NCI-H524 (cell line): ENCODE measurements at places on chromosomes 6 and 20.

- DNase-seq: no peak
These were observed 69.8 kb downstream of the GINS1 start for GRCh38 chr20:25477014-25477882.

GRCh38 chr6:41405941-41406727, 70.7 kb downstream of the NCR2 start:
- peak; percentile 54 for DNase-seq

GRCh38 chr6:11500008-11500407, 37.5 kb upstream of the TMEM170B start:
- DNase-seq: no peak

GRCh38 chr6:7129360-7129759, 21.6 kb downstream of the RREB1 start:
- DNase-seq: no peak

- DNase-seq: no peak
These were observed 404.3 kb downstream of the EPM2A start for GRCh38 chr6:145331066-145331465.

GRCh38 chr6:82614518-82614917, 250.9 kb downstream of the TPBG start:
- no peak for DNase-seq

DNA sequence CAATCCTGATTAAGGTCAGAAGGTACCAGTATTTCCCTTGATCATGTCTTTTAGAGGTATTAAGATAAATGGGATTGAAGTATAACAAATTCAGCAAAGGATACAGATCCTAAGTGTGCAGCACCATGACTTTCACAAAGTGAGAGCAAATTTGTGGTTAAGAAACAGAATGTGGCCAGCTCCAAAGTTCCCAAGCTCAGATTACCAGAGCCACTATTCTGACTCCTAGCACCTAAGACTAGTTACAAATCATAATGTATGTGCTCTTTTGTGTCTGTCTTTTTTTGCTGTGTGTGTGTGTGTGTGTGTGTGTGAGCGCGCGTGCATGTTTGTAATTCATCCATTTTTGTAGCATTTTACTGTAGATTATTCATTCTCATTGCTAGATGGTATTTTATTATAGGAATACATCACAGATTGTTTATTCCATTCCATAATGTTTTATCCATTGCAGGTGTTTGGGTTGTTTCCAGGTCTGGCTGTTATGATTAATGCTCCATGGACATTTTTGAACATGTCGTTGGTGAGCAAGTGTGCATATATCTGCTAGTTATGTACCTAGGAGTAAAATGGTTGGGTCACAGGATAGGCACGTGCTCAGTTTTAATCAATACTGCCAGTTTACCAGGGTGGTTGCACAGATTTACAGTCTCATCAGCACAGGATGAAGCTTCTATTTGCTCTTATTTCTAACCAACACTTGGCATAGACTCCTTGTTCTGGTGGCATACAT, 314.0 kb upstream of the JAG1 start:
- DNase-seq: no peak

DNA sequence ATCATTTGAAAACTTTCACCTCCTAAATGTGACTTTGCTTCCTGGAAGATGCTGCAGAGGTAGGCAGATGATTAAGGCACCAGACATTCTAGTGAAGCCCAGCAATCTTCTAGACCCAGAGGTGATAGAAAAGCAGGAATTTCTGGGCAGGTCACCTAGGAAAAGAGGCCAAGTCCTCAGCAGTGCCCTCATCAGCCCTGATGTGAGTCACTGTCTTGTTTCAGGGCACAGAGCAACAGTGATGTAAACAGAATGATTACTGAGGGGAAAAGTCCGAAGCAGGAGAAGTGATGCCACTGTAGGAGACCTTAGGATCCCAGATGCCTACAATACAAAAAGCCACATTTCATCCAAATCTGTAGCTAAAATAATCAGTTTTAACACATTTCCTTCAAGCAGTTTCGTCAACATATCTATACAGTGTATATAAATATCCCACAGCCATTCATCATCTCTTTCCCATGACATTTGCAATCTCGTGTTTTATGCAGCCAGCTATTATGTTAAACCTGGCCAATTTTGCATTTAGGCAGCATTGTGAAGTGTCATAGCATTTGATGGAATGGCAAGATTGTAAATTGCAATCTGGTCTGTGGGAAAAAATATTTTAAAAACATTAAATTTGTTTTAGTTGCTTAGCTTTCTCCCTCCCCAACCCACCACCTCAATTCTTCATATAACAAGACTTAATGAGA, 401.2 kb upstream of the RNF217 start:
- DNase-seq: no peak

GRCh38 chr6:32148289-32149091, 3.2 kb downstream of the PRRT1 start:
- no peak for DNase-seq

DNA sequence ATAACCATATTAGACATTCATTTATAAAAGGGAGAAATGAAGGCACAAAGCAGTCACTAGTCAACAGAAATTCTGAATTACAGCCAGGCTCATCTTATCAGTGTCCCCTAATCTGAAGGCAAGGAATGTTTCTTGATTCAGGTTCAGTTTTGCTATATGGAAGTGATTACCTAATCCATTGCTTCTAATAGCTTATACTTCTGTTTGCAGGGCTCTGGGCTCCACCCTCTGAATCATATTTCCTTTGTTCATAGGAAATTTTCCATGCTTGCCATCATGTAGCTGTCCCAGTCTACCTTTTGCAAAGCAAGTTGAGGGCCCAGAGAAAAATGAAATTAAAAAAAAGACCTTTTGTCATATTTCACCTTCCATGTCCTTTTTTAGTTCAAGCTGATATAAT, 96.0 kb downstream of the LCA5 start:
- DNase-seq: no peak

DNA sequence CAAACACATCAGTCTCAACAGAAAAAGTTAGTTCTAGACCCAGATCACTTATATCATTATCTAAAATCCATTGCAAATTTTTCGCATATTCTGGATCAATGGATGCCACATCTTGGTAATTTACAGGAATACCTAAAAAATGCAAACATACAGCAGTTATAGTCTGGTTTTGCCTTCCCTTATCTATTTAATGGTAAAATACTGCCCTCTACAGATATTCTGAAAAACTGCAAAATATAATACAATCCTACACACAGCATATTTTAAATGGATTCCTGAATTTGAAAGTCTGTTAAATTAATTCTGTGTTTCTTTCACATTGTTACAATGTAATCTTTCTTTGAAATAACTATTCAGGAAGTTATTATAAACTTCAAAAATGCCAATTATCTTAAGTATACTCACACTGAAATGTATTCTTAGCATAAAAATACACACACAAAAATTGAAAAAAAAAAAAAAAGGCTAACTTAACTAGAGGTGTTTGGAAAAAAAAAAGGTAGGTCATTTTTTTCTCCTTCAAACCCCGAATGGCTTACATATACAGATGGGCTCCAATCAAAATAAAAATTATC, 88.4 kb downstream of the HACE1 start:
- no peak for DNase-seq

- peak; percentile 44 for DNase-seq
These were observed 210.7 kb downstream of the BCAS1 start for GRCh38 chr20:53859684-53860083.

DNA sequence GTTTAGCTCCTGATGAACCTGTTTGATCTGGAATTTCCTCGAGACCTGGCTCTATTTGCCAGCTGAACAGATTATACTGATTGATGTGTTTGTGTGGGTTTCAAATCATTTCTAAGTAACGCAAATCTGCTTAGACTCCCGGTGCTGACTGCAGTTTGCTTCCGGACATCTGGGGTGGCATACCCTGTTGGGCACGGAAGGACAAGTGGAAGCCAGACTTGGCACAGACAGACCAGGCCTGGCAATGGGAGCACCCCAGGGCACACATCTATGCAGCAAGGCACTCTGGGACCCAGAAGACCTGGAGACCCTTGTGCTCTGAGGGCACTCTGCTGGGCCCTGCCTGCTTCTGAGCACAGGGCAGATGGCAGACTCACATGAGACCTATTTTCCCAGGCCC, 433.7 kb upstream of the CHD6 start:
- DNase-seq: peak; percentile 69

GRCh38 chr6:124963831-124964763, 1.9 kb downstream of the RNF217 start:
- DNase-seq: no peak

- DNase-seq: no peak
These were observed 109.4 kb upstream of the AKAP12 start for GRCh38 chr6:151130329-151130728.

DNA sequence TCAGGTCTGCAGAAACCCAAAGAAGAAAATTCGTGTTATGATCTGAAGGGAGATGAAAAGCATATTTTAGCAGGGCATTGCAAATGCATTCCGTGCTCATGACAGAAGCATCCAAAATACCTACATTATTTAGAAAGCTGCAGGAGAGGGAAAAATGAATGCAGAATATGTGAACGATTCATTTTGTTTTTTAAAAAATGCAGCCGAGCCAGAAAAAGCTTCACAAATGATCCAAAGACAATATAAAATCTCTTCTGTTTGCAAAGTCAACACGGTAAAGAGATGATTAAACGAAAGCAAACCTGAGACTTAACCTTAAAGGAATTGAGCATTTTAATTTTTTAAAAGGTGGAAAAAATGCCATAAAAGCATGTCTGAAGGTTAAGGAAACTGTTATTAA, 136.1 kb upstream of the SULF2 start:
- DNase-seq: no peak

DNA sequence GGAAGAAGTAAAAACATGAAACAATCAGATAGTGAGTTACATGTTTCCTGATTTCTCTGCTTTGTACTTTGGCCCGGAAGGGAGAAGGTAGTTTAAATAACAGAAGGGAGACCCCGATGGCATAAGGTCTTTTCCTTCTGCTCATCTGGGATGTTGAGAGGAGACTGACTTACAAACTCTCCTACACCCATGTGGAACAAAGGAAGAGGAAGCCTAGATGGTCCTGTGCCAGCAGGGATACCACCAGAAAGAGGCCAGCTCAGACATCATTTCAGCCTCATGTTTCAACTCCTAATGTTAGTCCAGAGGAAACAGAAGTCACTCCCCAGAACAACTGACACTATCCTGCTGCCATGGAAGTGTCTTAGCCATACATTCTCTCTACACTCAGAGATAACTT, 250.7 kb upstream of the NOX3 start:
- no peak for DNase-seq

DNA sequence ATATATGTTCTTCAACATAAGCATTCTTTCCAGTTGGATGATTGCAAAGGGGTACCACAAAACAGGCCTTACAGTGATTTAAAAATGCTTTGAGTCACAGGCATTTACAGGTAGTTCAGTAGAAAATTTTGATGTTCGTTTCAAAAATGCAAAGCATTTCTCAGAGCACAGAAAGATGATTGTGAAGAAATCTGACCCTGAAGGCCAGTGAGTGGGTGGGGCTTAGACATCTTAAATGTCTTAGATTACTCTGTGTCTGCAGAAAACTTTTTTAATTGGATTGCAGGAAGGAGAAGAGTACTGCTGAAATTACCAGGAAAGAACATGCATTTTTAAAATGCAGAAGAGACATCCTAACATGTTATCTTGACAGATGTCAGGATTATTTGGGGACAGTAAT, 268.3 kb downstream of the CDKAL1 start:
- DNase-seq: peak; percentile 56

- DNase-seq: no peak
These were observed 63.9 kb downstream of the PTPN1 start for GRCh38 chr20:50574108-50574507.

- DNase-seq: no peak
These were observed 66.9 kb upstream of the FABP7 start for GRCh38 chr6:122712448-122713137.

GRCh38 chr6:26452631-26453235, 5.0 kb upstream of the BTN2A1 start:
- no peak for DNase-seq

DNA sequence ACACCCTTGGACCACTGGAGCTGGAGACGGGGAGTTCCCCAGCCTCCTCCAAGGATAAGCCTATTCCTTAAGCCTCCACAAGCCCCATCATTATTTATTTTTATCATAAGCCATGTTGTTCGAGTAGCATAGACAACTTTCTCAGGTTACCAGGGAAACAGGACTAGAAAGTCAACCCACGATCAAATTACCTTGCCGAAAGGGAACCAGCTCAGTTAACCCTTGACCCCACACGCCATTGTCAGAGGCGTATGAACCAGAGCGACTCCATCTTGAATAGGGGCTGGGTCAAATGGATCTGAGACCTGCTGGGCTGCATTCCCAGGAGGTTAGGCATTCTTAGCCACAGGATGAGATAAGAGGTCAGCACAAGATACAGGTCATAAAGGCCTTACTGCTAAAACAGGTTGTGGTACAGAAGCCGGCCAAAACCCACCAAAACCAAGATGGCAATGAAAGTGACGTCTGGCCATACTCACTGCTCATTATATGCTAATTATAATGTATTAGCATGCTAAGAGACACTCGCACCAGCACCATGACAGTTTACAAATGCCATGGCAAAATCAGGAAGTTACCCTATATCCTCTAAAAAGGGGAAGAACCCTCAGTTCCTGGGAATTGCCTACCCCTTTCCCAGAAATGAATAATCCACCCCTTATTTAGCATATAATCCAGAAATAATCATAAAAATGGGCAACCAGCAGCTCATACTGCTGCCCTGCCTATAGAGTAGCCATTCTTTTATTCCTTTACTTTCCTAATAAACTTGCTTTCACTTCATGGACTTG, 22.4 kb downstream of the SYNJ2 start:
- no peak for DNase-seq

- no peak for DNase-seq
These were observed 574.1 kb upstream of the CHD6 start for GRCh38 chr20:42192321-42192720.

- DNase-seq: no peak
These were observed at the start of gene NOL4L for GRCh38 chr20:32585011-32585585. TSS of gene NOL4L (minus strand) at chr20:32585333. CDS start at chr20:32584890, 443 bp downstream.

- DNase-seq: no peak
These were observed 110.7 kb downstream of the ADTRP start for GRCh38 chr6:11667876-11668275.

GRCh38 chr20:53664121-53664520, 70.5 kb upstream of the ZNF217 start:
- DNase-seq: peak; percentile 4

GRCh38 chr6:106431972-106432371, 71.5 kb downstream of the CRYBG1 start:
- no peak for DNase-seq
